Stimulated activated CD4-positive, alpha-beta T cell treated with anti-CD3 and anti-CD28 coated beads, Interleukin-2, amount 100 ng/mL, for 24 hours (primary cell): ENCODE measurements at places on chromosomes 12 and 14.
A peak's percentile ranks its signal among the peaks of the same experiment; 100 is the strongest.

GRCh38 chr14:23530375-23531055 lies 21.1 kb downstream of the ZFHX2 start:
- no peak for DNase-seq

GRCh38 chr12:108568338-108569154 lies 6.2 kb downstream of the ISCU start:
- peak; percentile 66 for DNase-seq

GRCh38 chr12:94329366-94329765 lies 130.3 kb downstream of the CEP83 start:
- DNase-seq = no peak

- no peak for DNase-seq
Observed at GRCh38 chr14:89544636-89545301, 127.7 kb upstream of the FOXN3 start.

DNA sequence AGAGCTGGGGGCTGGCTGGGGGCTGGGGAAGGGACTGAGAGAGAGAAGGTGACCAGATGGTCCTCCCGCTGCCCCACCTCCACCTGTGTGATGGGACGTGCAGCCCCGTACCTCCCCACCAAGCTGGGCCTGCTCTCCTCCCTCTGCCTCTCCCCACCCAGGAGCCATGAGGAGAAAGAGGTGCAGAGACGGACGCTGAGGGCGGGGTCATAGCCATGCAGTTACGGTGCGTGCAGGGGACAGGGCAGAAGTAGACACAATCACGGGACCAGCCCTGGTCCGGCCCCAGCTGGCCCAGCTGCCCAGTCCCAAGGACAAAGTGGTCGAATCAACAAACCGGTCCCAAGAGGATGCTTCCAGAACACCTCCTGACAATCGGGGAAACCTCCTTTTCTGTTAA lies 33.2 kb downstream of the RFLNA start:
- DNase-seq = no peak

GRCh38 chr14:95483309-95484165 lies 32.9 kb downstream of the SYNE3 start:
- no peak for DNase-seq

- DNase-seq = no peak
Observed at GRCh38 chr12:50190859-50191258, 23.7 kb upstream of the CERS5 start.

- no peak for DNase-seq
Observed at GRCh38 chr12:62919838-62920237, 15.1 kb downstream of the PPM1H start.

DNA sequence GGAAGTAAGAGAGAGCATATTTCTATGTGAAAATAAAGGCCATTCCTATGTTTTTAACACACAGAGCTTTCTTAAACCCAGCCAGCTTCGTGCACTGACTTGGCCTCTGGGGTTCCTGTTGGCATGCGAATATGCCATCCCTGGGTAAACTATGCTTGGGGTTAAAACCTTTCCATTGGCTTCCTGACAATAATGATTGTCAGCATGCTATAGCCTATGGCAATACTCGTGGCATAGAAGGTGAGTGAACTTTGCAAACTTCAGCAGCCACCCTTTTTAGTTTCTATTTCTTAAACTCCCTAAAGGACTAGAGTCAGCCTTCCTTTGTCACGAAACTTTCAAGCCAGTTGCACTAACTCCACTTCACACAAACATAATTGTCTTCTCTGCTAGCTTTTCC lies 148.4 kb upstream of the RGS6 start:
- DNase-seq = no peak

- DNase-seq = peak; percentile 18
Observed at GRCh38 chr14:75123991-75124390, 2.9 kb downstream of the NEK9 start.

DNA sequence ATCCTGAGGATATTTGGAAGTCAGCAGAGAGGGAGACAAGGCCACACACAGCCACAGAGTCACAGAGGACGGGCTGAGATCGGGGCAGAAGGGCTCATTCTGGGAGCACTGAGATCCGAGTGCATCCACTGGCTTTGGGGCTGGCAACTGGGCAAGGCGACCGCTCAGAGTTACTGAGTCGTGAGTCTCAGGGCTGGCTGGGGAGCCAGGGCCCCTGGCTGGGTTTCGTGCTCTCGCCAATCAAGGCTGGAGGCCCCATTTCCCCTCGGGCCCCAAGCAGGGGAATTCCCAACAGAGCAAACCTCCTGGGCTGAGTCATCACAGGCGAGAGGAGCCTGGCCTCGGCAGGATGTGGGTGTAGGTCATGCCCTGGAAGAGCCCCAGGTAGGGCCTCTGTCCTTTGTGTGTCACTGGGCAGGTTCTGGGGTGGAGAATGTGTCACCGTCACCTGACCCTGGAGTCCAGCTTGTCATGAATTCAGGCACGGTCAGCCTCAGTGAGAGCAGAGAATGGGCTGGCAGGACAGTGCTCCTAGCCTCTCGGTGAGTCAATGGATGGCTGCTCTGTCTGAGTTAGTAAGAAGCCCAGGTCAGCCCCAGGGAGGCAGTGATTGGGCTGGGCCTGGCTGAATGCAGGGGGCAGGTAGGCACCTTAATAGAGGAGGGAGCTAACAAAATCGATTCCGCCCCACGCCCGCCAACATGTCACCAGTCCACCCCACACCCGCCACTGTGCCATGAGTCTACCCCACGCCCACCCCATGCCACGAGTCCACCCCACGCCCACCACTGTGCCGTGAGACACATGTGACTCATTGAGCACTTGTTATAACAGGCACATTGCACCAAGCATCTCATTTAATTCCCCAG lies 16.9 kb downstream of the ASB2 start:
- DNase-seq = peak; percentile 92

DNA sequence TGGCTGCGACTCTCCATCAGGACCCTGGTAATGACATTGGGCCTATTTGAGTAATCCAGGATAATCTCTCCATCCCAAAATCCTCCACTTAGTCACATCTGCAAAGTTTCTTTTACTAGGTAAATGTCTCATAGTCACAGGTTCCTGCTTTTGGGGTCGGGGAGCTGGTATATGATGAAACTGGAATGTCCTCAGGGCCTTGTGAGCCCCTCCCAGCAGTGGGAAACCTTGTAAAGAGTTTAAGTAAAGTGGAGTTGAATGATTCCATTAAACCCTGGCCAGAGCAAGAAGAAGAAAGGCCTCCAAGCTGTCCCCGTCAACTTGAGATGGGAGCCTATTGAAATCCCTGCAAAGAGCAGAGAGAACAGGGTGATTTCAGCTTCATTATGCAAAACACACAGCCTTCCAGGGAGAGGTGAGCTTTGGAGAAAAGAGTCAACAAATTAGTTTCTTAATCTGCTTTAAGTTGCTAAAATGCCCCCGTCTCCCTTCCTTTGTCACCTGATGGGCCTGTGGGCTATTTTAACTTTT lies 12.6 kb downstream of the WSCD2 start:
- no peak for DNase-seq

DNA sequence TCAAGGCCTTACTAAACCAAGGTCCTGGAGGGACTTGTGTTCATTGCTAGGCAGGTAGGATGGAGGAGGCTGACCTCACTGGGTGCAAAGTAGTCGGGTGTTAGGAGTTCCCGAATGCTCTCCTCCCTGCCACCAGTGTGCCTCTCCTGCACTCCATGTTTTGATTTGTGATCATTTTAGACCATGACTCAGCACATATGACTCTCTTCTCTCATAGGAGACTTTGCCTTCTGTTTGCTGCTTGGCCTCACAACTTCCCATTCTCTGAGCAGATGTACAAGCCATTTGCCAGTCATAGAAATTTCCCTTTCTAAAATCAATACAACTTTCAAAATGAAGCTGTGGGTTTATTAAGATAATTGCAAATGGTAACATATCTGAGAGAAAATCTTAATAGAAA lies 46.6 kb upstream of the LRIG3 start:
- DNase-seq = no peak

DNA sequence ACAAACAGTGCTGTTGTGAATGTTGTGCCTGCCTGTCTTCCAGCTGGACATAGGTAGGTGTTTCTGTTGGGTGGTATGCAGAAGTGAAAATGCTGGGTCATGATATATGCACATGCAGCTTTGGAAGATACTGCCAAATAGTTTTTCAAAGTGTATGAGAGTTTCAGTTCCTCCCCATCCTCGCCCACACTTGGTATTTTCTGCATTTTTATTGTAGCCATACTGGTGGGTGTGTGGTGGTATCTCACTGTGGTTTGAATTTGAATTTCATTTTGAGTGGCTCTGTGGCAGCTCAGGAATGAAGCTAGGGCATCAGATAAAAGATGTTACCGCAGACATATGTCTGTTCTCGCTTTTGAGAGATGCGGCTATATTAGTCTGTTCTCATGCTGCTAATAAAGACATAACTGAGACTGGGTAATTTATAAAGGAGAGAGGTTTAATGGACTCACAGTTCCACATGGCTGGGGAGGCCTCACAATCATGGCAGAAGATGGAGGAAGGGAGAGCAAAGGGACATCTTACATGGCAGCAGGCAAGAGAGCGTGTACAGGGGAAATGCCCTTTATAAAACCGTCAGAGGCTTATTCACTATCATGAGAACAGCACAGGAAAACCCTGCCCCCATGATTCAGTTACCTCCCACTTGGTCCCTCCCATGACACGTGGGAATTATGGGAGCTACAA lies 183.1 kb downstream of the CAND1 start:
- peak; percentile 16 for DNase-seq

- DNase-seq = peak; percentile 19
Observed at GRCh38 chr12:29241821-29242591, 92.9 kb downstream of the FAR2 start.

- no peak for DNase-seq
Observed at GRCh38 chr12:12724421-12725085, 7.4 kb downstream of the CDKN1B start.

GRCh38 chr14:78848234-78848820 lies 678.2 kb downstream of the NRXN3 start:
- DNase-seq = peak; percentile 6

- DNase-seq = no peak
Observed at GRCh38 chr14:45728434-45729225, 475.6 kb upstream of the MIS18BP1 start.

DNA sequence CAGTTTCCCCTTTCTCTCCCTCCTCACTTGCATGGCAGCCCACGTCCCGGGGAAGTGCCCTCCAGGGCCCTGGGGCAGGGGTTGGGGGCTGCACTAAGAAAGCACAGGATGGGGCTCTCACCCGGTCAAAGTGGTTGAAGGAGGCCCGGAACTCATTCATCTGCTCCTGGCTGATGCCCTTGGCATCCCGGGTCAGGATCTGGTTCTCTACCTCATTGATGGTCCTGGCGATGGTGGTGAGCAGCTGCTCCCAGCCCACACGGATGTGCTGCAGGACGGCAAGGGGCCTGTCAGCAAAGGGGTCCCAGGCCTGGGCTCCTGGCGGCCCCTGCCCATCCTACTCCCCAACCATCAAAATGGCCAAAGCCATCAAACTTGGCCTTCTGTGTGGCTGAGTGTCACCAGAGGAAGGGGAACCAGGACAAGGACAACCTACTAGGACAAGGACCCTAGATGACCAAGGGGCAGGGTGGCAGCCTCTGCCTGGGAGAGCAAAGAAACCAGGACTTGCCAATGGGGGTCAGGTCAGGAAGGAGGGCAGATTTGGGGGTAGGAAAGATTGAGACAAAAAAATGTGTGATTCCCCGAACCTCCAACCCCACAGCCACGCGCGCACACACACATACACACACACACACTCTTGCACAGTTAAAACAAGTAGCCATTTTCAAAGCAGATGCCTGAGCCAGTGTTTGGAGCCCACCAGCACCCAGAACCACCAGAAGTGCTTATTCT lies 87.1 kb upstream of the ZFP36L1 start:
- DNase-seq = no peak

DNA sequence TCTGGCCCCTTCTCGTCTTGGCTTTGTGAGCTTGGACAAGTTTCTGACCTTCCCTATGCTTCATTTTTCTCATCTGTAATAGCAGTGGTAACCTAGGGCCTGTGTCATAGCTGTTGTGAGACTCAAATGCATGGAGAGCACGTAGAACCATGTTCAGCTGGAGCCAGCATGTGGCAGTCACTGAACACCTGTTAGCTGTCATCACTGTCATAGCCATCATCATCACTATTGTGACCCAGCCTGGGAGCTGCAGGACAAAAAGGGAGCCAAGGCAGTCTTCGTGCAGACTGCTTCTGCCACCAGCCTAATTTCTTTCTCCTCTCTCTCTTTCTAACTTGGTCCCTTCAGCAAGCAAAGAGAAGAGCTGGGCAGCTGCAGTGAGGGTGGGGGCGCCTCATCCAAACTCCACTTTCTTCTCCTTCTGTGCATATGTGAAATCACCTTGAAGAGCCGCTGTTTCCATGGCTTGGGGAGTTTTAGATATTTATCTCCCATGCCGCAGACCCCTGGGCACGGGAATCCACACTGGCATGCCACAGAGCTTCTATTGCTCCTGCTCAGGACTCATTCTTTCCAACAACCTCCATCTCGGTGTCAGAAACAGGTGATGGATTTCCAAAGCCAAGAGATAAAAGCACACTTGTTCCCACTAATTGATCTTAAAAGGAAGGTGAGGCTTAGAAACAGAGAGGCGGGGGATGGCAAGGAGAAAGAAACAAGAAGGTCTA lies 87.0 kb downstream of the SRRM4 start:
- DNase-seq = no peak

- DNase-seq = no peak
Observed at GRCh38 chr14:103052407-103052806, 4.9 kb downstream of the CDC42BPB start.

- DNase-seq = peak; percentile 41
Observed at GRCh38 chr14:99479906-99480869, at the start of gene SETD3. SETD3 (minus strand) TSS chr14:99480859; CDS start chr14:99465805, 15,054 bp downstream.

DNA sequence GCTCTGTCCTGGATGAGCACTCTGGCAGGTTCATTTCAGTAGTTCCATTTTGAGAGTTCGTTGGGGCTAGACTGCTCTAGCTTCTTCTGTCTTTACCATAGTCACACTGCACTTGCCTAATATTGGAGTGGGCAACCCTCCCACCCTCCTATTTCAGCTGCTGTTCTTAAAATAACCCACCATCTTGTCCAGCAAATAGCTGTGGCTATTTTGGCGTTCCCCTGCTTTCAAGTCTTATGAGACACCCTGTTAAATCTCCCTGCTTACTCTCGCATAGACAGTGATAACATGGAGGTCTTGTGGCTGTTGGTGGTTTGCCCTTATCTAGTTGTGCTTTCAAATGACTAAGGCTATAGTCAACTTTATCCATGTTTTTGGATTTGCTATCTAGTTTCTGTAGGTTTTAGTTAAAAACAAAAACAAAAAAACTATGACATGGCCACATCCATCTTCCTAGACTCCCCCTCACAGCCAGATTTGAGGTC lies 65.5 kb downstream of the LRP6 start:
- no peak for DNase-seq

DNA sequence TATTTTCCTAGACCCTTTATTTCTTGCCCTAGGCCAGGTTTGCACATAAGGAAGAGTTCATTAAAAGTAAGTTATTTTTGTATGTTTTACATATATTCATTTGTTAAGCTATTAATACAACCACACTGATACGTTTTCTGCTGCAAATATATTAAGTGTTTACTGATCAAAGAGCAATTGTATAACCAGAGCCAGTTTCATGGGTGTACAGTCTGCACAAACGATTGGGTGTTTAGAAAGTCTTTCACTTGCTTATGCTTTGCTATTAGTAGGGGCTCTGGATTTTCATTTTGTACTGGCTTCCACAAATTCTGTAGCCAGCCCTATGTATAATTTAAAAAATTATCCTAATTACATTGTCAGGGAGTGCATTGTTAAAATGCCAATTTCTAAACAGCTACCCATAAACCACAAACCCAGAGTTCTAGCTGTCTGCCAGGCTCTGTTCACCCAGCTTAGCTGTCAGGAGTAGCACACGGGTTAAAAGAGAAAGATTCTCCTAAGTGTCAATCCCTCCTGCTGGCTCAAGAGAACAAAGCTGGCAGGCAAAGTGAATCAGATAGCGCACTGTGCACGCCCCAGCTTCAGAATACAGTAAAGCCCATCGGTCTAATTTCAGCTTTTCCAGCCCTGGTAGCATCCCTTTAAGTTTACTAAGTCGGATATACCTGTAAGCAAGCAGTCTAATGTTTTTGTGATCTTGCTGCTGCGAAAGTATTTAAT lies 151.0 kb upstream of the LMO3 start:
- no peak for DNase-seq
